ENCODE measurements at places on chromosomes 7 and 10.

- no peak for DNase-seq
Observed at GRCh38 chr10:43598446-43598845, 7.8 kb upstream of the ZNF485 start.

- DNase-seq, result no peak
Observed at GRCh38 chr7:69388452-69389137, 209.7 kb upstream of the AUTS2 start.

GRCh38 chr10:59833810-59834209 lies 72.5 kb downstream of the CCDC6 start:
- no peak for DNase-seq

- DNase-seq, result no peak
Observed at GRCh38 chr10:131227163-131227740, 84.3 kb downstream of the TCERG1L start.

DNA sequence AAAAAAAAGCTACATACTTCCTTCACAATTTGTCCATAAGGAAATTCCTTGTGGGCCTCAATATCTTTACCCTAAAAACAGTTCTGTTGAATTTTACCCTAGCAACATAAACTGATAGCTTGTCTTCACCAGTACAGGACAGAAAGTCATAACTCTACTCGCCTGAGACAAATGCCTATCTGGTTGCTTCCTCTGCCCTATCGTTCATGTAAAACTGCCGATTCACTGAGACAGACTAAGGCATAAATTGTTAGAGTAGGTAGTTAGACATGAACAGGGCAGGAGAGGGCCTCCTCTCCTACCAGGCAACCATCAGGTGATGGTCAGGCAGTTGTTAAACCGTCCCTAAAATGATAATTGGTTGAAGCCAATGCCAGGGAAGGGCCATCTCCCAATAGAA lies 25.0 kb downstream of the IFIT3 start:
- no peak for DNase-seq

GRCh38 chr10:71493741-71494140 lies 97.0 kb downstream of the CDH23 start:
- no peak for DNase-seq

- no peak for DNase-seq
Observed at GRCh38 chr10:1074748-1075308, 18.6 kb downstream of the WDR37 start.

DNA sequence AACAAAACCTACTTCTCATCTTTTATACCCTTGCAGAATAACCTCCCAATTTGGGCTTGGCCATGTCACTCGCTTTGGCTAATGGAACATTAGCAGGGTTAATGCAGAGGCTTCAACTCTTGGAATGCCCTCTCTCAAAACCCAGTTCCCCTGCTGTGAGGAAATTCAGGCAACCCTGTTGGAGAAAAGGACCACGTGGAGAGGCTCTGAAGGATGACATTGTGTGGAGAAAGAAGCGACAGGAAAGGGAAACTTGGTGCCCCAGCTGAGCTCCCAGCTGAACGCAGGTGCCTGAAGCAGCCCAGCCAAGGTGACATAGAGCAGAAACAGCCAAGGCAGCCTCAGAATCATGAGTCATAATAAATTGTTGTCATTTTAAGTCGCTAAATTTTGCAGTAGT lies 214.2 kb upstream of the GHITM start:
- DNase-seq, result no peak

- no peak for DNase-seq
Observed at GRCh38 chr7:13880789-13881188, 108.7 kb downstream of the ETV1 start.

- DNase-seq, result no peak
Observed at GRCh38 chr7:151756076-151756731, 120.7 kb downstream of the PRKAG2 start.

DNA sequence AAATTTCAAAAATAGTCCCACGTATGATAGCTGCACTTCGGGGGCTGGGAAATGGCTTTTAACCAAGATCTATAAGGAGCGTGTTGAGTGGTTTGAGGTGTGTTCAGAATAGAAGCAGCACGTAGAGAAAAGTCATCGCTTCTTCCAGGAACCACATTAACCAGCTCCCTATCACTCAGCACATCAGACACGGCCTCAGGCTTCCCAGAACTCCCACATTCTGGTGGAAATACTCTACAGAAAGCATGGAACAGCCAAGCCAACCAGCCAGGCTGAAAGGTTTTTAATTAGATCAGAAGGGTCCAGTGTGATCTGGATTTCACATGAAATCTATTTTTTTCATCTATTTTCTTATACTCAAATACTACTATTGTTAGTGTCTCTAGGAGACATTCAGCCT lies 231.5 kb upstream of the NRP1 start:
- no peak for DNase-seq

- no peak for DNase-seq
Observed at GRCh38 chr7:27735165-27735564, 4.8 kb upstream of the TAX1BP1 start.

GRCh38 chr7:152851326-152851725 lies 91.8 kb downstream of the ACTR3B start:
- DNase-seq, result no peak

GRCh38 chr7:21086688-21087087 lies 300.0 kb upstream of the SP8 start:
- DNase-seq, result no peak

- no peak for DNase-seq
Observed at GRCh38 chr10:77763453-77764430, 126.1 kb upstream of the KCNMA1 start.

GRCh38 chr7:101553771-101554445 lies 75.2 kb downstream of the MYL10 start:
- no peak for DNase-seq

DNA sequence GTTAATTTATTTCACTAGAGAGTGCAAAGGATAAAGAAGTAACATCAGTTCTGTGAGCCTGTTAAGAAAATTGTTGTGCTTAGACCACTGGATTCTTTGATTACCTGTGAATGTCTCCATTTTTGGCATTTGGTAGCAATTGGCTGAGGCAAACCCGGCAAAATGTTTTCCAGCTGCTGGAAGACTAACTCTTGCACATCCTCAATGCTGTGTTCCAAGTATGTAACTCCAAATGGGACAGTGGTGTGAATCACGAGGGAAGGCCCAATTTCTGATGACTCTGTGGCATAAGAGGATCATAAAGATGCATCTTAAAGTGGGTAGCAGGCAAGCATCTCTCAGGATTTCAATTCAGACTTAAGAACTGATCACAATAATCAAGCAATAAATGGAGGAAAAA lies 268.8 kb downstream of the RNLS start:
- no peak for DNase-seq

DNA sequence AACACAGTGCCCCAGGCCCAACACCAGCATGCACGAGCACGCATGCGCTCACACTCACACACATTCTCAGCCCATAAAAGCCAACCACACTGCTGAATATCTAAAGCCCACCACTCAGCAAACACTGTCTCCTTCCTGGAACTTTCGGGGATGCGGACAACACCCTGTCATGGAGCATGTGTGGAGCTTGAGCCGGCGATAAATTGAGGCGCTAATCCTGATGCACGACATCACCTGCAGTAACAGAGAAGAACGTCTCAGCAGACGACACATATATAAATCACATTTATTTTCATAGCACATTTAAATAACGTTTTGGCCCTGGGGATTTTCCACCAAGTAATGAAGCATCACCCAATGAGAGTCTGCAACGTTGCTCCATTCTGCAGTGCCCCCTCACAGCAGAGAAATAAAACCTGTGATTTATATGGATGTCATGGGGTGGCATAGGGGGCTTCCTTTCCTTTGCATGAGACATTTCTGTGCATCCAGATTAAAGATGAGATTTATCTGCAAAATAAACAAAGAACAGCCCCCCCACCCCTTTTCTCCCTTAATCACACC lies 267.7 kb upstream of the NFE2L3 start:
- DNase-seq, result no peak

DNA sequence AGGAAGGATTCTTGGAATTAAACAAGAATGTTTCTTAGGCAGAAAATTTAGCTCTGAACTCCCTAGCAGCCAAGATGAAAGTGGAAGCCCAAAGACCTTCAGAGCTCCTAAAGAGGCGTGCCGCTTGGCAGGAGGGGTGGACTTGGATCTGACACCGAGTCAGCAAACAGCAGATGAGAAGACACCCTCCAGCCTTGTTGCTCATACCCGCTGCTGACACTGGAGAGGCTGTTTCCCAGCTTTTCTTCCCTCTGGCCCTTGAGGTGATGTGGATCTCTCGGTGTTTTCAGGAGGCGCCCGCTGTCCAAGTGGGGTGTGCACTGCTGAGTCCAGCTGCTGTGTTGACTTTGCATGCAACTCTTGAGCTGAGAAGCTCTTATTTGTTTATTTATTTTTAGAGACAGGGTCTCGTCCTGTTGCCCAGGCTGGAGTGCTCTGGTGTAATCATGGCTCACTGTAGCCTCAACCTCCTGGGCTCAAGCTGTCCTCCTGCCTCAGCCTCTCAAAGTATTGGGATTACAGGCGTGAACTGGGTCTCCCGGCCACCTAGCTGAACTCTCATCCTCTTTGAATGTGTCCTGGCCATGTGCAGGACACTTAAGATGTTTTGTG lies 21.5 kb downstream of the SLC18A2 start:
- DNase-seq, result no peak

DNA sequence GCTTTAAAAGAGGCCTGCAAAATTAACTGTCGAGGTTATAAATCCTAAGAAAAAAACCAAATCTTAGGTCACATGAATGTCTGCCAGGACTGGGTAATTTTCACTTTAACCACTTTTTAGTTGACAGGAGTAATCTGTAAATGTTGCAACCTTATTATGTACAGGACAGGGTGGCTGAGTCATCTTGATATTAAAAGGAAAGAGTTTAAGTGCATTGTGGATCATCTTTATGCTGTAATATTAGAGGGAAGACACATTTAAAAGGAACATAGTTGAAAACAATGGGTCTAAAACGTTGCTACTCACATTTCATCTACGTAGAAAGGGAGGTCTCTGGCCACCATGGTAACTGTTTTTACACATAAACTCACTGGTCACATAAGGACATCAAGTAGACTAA lies 115.5 kb downstream of the LSMEM1 start:
- no peak for DNase-seq
